Stimulated activated CD4-positive, alpha-beta T cell treated with anti-CD3 and anti-CD28 coated beads, Interleukin-12 subunit alpha, Interleukin-12 subunit beta, amount 100 ng/mL, for 24 hours (primary cell): ENCODE measurements at places on chromosomes 16 and 17.

DNA sequence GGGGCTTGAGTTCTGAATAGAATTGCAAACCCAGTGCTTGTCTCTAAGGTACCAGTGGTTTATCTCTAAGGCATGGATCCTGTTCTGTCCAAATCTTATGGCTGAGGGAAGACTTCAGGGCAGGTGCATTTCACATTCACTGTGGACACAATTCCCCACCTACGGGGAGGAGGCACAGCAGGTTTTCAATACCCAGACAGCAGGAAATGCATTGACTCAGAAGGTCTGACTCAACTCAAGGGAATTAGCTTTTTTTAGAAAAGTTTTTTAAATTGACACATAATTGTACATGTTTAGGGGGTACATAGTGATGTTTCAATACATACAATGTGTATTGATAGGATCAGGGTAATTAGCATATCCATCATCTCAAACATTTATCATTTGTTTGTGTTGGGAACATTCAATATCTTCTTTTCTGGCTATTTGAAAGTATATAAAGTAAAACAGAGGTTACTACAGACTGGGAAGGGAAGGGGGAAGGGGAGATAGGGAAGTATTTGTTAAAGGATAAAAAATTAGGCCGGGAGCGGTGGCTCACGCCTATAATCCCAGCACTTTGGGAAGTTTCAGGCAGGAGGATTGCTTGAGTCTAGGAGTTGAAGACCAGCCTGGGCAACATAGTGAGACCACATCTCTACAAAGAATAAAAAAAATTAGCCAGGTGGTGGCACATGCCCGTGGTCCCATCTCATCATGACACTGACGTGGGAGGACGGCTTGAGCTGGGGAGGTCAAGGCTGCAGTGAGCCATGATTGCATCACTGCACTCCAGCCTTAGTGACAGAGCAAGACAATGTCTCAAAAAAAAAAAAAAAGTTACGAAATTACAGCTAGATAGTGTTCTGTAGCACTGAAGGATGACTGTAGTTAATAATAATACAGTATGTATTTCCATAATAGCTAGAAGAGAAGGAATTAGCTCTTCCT lies 54.9 kb downstream of the RGS9 start:
- no peak for DNase-seq

- DNase-seq, result no peak
Measured at GRCh38 chr17:48563385-48563838, 14.7 kb downstream of the HOXB4 start.

DNA sequence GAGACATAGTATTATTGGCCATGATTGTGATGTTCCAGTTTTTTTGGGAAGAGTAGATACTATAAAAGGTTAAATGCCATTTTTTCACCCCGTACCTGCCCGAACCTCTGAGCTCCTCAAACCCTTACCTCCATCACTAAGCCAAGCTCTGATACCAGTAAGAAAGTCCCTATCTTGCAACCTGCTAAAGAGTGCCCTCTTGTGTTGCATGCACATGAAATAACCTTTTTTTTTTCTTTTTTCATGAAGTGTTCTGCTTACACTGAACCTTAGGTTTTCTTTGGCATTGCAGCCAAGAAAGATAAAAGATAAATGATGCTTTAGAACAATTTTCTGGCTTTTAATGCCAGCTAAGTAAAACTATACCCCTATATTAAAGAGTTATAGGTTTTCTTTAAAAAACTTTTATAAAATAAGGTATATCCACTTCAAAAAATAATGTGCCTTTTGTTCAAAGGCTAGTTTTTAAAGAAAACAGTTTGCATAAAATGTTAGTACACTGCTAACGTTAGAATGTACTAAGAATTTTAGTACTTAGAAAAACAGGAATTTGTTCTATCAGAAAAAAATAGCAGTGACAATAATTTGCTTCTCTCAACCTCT lies 295.3 kb upstream of the PMFBP1 start:
- DNase-seq, result no peak

GRCh38 chr16:68782198-68783174 lies 45.4 kb downstream of the CDH1 start:
- DNase-seq, result no peak

DNA sequence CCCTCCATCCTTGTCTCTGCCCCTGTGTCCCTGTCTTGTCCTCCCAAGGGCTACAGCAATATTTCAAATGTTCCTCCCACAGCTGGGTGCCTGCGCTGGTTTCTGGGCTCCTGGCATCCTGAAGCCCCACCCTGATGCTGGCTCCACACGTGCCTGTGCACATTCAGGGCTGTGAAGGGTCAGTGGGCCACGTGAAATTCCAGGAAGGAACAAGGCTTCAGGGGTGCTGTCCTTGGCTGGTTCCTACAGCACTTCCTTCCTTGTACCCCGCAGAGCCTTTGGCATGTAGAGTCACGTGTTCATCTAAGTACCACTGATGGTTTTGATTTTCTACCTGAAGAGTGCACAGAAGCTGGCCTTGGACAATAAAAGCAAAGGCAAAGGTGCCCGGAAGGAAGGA lies 57.7 kb upstream of the NLK start:
- no peak for DNase-seq
